T-helper 9 cell (primary cell): ENCODE measurements at places on chromosomes 1 and 21.

GRCh38 chr1:72066431-72066830 lies 215.9 kb downstream of the NEGR1 start:
- no peak for DNase-seq

GRCh38 chr1:8367571-8368194 lies 49.8 kb downstream of the SLC45A1 start:
- DNase-seq: no peak

DNA sequence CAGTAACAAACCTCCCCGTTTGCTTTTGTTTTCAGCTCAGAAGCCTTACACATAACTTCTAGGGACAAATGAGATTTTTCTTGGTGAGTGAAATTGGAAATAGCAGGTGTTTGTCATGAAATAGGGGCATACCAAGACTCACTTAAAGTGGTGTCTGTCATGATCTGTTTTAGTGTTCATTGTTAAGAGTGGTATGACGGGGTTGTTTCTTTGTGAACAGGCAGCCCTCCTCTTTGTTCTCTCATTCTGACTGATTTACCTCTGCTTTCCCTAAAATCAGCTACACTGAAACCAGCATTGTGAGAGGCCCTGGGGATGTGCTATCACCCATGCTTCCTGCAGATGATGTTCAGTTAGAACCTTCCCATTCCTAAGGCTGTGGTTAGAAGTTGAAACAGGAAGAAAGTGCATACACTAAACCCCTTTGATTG lies 2.5 kb upstream of the ERO1B start:
- DNase-seq: no peak

DNA sequence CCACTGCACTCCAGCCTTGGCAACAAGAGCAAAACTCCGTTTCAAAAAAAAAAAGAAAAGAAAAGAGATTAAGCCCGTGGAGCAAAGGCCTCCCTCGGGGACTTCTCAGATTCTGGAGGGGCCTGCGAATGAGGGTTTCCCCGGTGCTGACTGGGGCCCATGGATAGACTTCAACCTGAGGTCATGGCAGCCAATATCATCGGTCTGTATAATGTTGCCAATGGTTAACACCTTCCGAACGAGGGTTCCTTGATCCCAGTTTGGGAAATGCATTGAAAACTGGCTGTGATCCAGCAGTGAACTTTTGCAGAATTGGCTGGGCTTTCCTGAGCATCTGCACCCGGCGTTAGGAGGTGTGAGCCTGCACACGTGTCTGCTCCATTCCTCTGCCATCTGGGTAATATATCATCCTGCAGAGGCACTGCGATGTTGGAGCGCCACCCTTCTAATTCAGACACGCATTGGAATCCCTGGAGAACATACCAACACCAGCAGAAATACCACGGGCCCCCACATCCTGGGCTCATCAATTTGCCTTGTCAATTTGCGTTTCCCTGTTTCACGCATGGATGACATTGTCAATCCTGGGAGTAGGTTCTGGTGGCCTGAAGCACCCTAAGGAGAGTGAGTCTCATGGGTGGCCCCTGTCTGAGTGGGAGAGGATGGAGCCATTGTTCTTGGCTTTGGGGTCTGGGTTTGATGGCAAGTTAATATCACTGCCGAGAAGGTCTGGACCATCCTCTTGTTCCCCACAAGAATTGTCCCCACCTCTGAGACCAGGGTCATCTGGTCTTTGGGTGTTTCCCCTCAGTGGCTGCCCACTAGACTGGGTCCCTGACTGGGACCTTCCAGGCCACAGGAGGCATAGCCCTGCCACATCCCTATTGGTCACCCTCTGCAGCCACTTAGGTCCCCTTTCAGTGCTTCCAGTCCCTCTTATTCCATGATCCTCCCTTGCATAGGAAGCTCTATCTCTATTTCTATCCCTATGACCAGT lies 441.0 kb downstream of the PTPRU start:
- DNase-seq: no peak

DNA sequence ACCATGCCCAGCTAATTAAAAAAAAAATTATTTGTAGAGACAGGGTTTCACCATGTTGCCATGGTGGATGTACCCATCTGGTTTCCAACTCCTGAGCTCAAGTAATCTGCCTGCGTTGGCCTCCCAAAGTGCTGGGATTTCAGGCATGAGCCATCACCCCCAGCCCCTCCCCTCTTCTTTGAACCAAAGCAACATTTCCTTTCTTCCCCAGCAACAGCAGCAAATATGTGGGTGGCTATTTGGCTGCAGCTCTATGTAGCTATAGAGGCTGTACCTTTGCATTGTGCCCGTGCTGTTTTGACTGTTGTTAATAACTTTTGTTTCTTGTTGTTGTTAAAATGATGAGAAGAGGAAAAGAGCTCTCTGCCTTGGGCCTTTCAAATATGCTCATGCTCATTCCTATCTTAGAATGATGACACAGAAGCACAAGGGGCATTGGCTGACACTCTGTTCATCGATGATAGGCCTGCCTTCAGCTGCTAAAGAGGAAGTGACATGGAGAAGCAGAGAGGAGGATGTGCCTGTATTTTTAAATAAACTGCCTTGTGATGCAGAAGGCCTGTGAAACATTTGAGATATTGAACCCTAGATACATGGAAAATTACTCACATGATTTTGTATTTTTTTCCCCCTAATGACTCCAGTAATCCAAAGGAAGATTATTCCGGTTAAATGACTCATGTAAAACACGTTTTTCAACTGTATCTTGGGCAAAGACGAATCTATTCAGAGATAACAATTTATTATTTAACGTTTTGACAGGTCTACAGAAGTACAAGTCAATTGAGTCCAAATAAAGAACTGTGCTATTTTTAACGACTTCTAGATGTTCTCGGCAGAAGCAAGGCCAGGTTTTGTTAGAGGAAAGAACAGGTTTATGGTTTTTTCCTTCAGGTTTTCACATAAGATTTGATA lies 20.5 kb upstream of the XPR1 start:
- no peak for DNase-seq
